ENCODE measurements at places on chromosomes 4 and X. TPM values are rescaled to one million over a fixed set of nuclear protein-coding genes. Genes with fewer than 3 reads are reported as not detected.

ANKRD50 gene
- 16.5 TPM for total RNA-seq

NOX1 gene
- not detected for total RNA-seq

MAOB gene
- total RNA-seq, result 150 TPM

DNA sequence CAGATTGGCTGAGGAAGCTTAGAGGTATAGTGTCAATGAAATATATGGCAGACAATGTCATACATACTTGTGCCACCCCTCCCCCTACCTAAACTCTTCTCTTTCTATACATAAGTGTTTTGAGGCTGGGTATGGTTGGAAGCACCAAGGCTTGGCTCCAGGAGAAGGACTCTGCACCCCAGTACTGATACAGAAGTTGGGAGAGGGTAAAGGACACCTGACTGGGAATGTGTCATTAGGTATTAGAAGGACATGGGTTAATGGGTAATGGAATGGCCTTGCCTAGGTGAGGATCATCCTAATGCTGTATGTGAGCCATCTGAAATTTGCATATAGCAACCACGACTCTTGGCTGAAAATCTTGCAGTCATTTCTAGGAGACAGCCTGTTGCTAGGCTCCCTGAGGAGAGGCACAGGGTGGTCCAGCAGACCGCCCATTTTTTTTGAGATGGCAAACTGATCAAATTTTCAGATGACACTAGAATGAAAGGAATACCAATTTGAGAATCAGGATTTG is 26.8 kb upstream of the AP1S2 start:
- DNase-seq, result no peak

GRCh38 chrX:132791714-132792113 is 166.7 kb downstream of the HS6ST2 start:
- no peak for DNase-seq

DNA sequence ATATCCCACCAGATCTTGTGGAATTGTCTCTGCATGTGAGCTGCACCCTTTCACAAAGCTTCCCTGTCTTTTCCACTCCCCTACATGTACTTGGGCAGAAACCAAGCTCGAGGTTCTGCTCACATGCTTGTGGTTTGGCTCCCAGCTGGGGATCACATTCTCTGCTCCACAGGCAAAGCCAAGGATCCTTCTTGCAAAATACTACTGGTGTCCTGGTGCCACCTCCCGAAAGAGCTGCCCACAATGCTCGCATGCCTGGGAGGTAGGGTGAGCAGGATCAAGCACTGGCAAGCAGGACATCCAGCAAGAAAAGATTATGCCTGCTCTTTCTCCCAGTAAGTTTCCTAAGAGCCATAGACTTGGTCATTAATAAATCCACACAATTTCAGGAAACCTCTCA is 45.1 kb upstream of the PPARGC1A start:
- no peak for DNase-seq

DNA sequence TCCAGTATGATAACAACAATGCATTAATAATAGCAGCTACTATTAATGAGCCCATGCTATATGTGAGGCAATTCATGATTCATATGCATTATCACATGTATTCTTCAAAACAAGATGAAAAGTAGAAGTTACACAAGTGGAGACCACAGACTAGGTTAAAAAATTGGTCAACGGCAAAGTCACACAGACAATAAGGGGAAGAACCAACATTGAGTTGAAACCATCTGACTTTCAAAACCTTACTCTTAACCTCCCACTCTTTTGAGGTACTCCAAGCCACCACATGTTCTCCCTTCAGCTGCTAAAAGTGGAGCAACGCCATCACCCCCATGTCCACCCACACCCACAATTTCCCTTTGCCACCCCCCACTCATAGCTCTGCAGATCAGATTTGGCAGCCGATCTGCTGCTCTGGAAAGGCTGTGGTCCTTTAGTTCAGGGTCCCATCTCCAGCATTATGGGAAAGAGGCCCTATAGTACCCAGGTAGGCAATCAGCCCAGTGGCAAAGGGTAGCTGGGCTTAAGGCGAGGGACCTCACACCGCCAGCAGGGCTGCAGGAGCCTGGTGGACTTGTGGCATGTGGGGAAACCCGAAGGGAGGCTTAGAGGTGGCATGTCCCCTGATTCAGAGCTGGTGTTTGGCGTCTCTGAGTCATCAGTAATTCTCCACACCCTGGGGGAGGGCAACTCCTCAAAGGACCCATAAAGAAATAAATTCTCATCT is 33.5 kb upstream of the CYBB start:
- no peak for DNase-seq

DNA sequence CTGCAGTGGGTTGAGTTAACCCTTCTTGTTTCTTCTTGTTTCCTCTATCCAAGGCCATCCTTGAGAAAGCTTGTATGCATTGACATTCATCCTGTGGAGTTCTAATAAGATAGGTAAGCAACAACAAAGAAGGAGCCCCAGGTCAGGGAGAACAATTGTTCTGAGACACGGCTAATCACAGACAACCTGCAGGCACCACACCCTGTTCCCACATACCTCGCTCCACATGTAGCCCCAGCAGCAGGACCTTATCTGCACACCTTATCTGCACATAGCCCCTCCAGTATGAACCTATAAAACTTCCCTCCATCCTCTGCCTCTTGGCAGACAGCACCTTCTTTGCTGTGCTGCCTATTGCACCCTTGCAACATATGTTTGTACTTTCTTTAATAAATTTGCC is 129.1 kb downstream of the MSL3 start:
- no peak for DNase-seq

DNA sequence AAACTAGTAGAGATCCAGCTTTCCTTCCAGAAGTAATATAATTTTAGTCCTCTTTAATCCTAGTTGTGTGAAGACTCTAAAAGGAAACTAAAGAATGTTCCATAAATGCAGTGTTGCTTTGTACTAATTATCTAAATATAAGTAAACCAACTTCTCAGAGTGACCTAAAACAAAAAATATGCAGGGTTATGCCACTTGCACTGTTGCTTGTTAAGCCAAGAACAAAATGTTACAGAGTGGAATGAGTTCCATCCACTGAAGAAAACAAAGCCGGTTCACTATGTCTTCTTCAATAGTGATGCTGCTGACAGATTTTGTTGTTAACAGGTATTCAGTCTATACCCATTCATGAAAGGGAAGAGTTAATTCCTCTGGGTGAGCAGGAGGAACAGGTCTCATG is 252.0 kb upstream of the DIAPH2 start:
- DNase-seq, result no peak

DNA sequence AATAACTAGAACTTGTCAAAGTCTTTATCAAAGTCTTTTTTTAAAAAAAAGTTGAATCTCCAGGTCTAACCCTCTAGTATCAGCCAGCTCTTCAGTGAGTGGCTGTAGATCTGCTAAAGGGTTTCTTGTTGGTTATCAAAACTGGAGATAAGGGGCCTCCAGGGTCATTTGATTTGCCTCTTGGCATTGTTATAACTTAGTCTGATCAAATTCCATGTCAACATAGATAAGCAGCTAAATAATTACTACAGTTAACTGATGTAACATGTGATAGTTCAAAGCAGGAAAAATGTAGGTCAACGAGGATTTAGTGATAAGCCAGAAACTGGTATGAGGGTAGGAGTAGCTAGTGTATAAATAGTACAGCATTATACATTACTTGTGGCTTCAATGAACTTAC is 465.1 kb downstream of the PDHA2 start:
- DNase-seq, result no peak

- no peak for DNase-seq
Measured at GRCh38 chr4:26609391-26609790, 25.5 kb downstream of the TBC1D19 start.

DNA sequence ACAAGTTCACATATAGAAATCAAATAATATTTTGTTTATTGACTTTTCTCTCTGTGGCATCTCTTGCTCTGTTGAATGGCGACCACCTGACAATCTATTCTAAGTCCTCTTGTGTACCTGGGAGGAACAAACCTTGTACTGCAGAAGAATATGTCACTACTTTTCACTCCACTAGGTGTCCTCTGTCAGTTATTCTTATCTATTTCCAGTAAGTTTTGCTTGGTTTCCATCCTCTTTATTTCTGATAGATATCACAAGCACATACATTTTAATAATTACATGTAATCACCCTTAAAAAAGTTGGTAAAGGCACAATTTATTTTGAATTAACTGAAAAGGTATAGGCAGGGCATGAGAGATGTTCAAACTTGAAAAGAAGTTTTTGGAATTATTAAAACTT is 238.4 kb downstream of the SNCA start:
- no peak for DNase-seq

Measured in dorsolateral prefrontal cortex (tissue), 122 donors.